ENCODE measurements at places on chromosomes 1 and 21.

DNA sequence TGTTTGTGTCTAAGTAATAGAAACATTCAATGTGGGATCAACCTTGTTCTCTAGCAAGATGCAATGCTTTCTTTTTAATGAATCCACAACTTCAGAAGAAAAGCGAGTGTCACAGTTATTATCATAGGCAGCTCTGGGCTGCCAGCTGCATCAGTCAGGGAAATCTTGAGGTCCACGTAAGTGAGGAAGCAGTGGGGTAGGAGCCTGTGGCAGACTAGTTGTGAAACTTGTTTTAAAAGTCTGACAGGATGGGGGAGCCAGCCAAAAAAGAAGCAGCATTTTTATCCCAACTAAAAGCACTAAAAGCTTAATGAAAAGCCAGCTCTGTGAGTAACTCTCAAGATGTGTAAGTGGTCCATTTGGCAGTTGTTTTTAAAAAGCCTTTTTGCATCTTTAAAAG is 113.1 kb downstream of the ZNF326 start:
- no peak for DNase-seq

DNA sequence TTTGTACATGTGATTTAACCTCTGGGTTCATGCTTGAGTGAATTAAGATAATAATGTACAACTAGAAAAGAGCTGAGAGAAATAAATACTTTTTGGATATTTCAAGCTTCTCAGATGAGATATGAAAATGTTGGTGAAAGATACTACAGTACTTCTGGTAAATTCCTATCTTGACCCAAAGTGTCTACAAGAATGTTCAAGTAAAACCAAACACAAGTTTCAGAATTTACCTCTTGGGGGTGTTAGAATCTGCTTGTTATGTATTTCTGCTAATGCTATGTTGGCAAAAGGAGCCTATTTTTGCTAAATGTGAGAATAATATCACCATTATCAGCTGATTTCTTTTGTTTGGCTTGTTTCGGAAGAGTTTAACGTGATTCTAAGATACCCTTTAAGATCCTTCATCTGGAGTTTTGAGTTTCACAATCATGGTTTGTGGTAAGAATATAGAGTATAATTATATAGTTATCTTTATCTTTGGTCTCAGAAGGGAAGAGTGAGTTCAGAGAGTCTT is 388.5 kb downstream of the LMO4 start:
- DNase-seq, result no peak

DNA sequence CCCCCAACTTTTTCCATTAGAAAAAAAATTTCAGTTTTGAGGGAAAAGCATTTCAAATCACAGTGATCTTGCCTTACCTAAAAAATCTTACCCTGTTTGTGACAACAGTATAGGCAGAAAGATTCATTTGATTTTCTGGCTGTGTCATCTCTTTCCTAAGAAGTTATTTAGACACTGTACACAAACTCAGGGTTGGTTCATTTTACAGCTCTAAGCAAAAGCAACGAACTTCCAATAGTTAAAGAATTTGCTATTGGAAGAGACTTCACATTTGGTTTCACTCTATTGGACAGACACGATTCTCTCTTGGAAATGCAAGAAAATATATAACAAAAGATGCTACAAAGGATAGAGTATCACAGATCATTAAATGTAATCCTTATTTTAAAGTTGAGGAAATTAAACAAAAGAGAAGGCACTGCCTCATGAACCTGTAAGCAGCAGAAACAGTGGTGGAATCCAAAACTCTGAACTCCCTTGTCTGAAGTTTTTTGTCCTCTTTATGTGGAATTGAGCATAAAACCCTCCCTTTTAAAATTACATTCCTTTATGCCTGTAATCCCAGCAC is 20.8 kb downstream of the EYA3 start:
- no peak for DNase-seq

- no peak for DNase-seq
Observed at GRCh38 chr1:101389547-101389929, 152.7 kb downstream of the S1PR1 start.

GRCh38 chr1:1173793-1174415 is at the start of gene TTLL10:
TTLL10 (plus strand) TSS chr1:1173880; CDS start chr1:1179216, 5,336 bp downstream.
- peak; percentile 41 for DNase-seq

DNA sequence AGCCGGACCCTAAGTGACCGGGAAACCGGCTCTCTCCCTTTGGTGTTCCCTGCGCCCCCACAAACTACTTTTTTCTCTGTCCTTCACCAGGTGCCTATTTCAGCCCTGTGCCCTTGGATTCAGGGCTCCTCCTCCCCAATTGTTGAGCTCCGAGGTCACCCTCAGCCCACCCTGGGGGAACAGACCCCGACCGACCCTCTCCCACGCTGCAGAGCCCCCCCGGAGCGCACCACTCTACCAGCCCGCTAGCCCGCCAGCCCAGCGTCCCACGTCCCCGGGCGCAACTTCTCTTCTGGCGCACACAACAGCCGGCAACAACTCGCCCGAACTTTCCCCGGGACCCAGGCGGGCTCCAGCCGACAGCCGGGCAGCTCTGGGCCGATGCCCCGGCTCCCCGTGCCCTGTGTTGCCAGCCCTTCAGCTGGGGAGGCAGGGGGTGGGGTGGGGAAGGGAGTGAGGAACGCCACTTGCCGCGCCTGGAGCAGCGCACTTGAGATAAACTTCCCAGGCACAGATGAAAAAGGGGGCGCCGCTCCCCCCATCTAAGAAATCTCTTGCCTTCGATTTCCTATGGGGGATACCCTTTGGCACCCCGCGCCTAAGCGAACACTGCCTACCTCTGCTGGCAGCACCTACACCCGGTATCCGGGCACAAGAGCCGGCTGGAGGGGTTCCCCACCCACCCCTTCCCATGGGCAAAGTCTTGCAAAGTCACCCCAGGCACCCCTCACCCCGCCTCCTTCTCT is 997 bp downstream of the CASZ1 start:
- no peak for DNase-seq

DNA sequence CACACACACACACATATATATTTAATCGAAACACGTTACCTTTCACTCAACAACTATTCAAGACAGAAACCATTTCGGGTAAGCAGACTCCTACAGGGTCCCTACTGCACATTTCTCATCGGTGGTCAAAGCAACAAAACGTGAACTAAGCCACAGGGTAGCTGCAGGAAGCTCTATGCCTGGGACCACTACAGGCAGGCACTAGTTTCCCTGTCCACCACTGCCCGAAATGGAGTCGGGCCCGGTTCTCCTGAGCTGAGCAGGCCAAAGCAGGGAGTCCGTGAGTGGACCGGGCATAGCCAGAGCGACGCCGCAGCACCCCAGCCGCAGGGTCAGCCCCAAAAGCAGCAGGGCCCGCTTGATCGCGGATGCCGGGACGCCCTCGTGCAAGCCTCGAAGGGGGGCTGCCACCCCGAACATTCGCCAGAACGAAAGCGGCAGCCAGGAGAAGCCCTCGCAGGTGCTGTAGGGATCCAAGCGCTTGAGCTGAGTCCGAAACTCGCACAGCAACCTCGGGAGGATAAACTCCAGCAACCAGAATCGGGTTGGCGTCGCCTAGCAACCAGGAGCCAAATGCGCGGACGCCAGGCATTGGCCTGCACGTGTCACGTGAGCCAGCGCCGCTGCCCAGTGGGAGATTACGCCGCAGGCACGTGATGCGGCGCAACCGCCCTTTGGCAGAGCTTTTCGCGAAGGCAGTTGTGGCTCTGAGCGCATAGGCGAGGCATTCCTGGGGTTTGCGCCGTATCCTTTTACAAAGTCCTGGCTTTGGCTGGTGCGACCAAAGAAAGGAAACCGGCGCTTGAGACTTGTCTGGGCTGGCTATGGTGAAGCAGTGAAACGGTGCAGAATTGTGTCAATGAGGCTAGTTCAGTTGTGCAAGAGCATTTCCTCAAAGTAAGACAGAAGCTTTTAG is 13.9 kb upstream of the DDI2 start:
- peak; percentile 98 for DNase-seq

DNA sequence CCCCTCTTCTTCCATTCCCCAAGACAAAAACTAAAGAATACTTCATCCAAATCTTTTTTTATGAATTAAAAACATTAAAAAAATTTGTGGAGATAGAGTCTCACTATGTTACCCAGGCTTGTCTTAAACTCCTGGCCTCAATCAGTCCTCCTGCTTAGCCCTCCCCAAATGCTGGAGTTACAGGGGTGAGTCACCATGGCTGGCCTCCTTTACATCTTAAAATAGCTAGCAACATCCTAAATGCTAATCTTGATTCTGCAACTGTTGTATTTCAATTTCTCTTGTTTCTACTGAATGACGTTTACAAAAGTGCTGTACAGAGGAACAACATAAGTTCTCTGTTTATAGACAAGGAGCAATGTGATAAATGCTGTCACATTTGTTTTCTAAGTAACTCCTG is 483.5 kb downstream of the ADGRL2 start:
- DNase-seq, result no peak

DNA sequence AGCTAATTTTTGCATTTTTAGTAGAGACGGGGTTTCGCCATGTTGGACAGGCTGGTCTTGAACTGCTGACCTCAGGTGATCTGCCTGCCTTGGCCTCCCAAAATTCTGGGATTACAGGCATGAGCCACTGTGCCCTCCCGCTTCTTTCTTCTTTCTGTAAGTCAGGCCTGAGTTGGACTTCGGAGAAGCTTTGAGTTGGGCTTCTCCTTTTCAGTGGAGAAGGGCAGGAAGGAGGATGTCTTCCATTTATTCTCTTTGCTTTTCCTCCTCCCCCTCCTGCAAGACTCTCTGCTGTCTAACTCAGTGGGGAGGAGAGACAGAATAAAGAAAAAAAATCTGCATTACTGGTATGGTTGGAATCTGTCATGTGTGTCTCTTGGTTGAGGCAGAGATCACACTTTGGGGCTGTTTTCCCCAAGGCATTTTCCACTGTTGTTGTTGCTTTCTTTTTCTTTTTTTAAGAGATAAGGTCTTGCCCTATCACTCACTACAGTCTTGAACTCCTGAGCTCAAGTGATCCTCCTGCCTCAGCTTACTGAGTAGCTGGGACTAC is 13.2 kb upstream of the DEGS1 start:
- no peak for DNase-seq

- no peak for DNase-seq
Observed at GRCh38 chr1:173275496-173275895, 68.4 kb upstream of the TNFSF4 start.

- DNase-seq, result no peak
Observed at GRCh38 chr21:32035617-32036016, 162.8 kb downstream of the HUNK start.

DNA sequence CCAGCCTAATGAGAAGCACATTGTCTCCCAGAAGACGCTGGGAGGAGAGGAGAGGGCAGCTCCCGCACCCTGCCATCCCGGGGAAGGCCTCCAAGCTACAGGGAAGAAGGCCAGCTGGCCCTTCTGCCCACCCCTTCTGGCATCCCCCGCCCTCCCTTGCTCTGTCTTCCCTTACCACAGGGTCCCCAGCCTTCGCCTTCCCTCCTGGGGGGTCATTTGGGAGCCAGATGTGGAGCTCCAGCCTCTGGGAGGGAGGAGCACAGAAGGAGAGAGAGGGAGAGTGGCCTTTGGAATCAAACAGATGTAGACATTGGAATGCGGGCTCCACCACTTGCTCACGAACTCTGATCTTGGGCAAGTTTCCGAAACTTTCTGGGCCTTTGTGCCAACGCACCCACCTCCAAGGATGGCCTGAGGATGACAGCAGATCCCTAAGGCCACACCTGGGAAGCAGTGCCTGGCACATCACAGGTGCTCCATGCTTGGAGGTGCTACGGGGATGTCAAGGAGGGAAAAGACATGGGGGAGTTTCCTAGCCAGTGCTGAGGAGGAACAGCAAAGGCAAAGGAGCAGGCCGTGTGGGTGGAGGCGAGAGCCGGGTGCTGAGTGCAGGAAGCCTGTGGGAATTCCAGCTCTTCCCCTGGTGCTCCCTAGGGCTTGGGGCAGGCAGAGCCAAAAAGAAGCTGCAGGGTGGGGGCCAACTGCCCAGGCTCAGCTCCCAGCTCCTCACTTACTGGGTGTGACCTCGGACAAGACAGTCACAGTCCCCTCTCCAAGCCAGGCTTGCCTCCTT is 23.1 kb upstream of the RSPO1 start:
- DNase-seq, result no peak

DNA sequence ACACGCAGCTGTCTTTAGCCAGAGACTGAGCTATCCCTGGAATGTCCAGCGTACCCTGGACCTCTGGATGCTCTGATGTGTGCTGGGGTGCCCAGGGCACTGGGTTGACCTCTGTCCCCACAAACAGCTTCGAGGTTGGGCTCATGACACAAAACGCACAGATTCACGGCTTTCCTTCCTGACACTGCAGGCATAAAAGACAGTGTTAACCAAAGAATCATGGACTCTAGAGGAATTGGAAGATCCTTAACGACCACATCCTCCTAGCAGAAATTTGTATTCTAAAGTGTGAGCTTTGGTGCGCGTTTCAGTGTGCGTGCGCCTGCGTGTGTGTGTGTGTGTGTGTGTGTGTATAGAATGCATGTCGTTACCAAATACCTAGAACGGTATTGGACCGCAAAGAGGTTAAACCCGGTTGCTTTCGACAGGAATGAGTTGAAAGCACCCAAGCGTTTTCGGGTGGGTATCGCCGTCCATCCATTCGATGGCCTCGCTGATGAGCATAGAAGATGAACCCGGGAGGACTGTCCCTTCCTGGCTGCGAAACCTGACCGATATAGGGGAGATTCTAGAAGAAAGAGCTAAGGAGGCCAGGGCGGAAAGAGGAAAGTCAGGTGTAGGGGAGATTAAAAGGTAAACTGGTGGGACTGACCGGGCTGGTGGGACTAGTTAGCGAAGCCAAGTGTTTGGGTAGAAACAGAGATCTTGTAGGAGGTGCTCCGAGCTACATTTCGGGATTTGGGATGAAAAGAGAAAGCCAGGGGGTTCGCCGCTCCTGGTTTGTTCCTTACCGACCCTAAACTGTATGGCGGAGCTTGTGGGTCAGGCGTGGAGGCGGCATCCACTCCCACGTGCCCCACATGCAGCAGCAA is 6.8 kb upstream of the LHX9 start:
- no peak for DNase-seq

DNA sequence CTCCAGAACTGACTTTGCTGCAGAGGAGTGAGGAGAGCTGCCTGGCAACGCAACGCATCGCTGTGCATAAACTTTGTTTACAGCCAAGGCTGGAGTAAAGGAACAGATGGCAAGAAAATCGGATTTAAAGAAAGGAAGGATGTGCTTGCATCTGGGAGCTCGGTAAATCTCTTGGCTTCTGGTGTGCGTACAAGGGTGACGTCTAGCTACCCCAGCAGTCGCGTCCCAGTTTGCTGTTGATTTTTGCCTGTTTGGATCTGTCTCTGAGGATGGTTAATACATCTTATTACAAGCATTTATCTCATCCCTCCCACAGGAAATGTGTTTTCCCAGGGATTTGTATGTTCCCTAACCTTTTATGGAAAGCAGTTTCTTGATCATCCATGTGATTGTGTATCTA is 73.3 kb upstream of the RALGPS2 start:
- no peak for DNase-seq

GRCh38 chr1:156138458-156138867 is 14.9 kb upstream of the SEMA4A start:
- DNase-seq, result no peak

GRCh38 chr21:44701541-44701940 is 4.6 kb downstream of the KRTAP10-12 start:
- no peak for DNase-seq

DNA sequence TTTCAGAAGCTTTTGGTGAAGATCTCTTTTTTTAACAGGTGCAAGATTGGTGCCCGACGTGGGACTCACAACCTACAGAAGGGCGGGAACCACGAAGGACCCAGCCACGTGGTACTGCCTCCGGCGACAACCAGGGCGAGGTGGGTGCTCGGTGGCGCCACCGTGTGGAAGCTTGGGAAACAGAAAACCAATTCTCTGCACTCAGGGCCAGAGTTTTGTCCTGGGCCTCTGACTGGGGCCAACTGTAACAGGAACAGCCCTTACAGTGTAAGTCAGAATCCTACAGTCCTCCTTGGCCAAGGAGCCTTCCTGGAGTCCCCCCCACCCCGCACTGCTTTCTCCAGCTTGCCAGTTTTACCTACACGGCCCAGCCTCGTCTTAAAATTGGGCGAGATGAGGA is 11.6 kb upstream of the S100A7A start:
- DNase-seq, result peak; percentile 75
